SJSA1 (cell line): ENCODE measurements at places on chromosomes 12 and 14.

DNA sequence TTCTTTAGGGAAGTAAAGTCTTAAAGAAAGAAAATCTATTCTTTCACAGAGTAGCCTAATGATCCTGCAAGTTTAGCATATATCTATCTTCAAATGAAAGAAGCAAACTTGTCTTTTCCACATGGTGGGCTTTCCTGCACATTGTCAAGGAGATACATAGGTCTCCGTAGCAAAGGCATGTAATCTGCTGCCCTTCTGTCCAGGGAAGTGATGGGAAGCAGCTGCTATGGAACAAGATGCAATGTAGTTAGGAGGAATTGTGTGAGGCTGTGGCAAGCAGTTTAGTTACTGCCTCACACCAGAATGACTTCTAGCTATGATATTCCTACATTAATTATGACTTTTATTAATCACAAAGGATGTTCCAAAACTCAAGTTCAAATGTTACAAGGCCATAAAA lies 174.4 kb downstream of the PDZRN4 start:
- DNase-seq: no peak

GRCh38 chr12:9909724-9910123 lies 22.4 kb downstream of the CLEC2A start:
- no peak for DNase-seq

DNA sequence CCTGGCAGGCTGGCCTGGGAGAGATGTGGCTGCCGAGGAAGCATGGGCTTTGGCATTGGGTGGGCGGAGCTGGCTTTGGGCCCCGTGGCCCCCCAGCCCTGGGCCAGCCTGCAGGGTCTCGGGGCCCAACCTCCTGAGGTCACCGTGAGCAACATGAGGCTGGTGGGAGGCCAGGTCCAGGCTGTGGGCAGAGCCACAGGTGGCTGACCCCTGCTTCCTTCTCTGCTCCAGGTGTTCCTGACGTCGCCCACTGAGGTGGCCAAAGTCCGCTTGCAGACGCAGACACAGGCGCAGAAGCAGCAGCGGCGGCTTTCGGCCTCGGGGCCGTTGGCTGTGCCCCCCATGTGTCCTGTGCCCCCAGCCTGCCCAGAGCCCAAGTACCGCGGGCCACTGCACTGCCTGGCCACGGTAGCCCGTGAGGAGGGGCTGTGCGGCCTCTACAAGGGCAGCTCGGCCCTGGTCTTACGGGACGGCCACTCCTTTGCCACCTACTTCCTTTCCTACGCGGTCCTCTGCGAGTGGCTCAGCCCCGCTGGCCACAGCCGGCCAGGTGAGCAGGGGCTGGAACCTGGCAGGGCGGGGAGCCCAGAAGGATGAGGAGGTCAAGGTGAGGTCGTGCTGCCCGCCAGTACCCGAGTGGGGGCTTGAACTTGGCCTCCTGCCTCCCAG lies 5.5 kb downstream of the SLC25A47 start:
- no peak for DNase-seq

DNA sequence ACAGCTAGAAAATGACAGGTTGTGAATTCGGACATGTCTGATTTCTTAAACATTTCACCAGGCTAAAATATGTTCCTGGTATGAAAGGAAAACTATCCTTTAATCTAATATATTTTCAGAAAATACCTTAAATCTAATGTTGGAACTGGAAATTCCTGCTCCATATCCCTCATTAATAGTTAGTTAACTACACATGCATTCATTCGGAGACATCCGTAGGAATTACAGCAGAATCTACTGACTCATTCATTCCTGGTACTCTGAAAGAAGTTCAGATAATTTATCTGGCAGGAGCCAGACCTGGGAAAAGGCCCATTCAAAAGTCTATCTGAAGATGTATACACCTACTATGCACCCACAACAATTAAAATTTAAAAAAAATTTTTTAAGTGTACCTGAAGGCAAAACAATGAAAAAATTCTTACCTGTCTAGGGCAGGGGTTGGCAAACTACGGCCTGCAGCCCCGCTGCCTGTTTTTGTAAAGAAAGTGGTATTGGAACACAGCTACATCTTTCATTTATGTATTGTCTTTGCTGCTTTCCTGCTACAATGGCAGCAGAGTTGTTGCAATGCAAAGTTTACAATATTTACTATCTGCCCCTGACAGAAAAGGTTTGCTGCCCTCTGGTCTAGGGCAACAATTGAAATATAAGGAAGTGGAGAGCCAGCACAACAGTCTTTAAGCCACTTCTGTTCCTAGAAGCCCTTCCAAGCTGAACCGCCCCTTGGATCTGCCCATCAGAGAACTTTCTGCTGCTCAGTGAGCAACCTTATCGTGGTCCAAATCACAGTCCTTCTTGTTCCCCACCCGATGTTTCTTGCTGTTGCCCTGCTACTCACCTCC lies 17.9 kb upstream of the NFYB start:
- no peak for DNase-seq

DNA sequence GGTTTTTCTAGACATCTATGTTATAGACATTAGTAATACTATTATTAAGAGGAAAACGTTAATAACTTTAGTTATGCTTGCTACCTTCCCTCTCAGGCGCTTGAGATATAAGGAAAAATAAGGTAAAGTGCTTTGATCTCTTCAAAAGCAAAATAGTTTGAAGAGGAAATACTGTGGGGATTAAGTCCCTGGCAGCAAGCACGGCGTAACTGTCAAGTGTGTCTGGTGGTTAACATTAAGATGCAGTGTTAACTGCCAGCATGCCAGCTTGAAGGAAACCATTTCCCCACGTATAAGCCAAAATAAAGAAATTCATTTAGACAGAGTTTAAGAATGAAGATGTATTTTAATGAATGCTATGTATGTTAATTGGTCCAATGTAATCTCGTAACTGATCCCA lies 31.8 kb downstream of the PELI2 start:
- DNase-seq: no peak

DNA sequence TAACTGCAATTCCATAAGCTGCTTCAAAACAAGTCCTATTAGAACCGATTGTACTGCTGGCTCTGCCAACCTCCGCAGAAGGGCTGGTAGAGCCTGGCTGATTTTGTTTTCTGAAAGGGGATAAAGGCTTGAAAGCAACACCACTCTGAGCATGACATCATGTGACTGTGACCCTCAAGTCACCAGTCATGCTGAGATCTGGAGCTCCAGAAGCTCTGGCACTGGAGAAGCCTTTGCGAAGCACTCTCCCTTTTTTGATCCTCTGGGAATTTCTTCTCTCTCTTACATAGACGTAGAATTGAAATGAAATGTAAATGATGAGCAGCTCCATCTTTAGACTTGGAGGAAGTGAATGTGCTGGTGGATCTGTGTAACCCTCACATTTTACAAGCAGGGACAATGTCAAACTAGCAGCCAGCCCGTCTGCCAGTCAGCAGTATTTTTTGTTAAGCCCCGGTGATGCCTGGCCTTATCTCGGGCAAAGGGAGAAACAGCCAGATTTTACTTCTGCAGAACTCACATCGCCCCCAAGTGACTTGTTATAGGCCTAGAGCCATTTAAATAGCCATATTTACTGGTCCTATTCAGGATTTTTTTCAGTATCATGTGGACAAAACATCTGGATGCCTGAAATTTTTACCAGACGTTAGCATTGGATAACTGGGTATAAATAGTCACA lies 112.1 kb upstream of the NPAS3 start:
- no peak for DNase-seq

- no peak for DNase-seq
Measured at GRCh38 chr12:127233016-127233415, 1034.0 kb upstream of the TMEM132C start.

GRCh38 chr12:113470871-113471618 lies 626 bp downstream of the LHX5 start:
- DNase-seq: no peak

DNA sequence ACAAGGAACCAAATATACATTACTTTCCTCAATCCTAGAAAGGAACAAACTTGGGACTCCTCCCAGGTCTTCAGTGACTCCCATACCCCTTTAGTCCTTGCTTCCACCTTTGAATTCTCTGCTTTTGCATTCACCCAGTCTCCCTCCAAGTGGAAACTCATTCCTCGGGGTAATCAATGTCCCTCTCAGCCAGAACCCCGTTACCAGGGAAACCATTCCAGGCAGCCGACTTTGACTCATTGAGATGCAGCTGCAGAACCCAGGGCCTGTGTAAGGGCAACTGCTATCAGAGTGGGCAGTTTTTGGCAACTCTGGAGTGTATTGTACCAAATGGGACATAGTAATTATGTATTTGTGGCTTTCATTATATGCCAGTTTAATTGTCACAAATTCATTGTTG lies 186.2 kb downstream of the NRXN3 start:
- DNase-seq: no peak

GRCh38 chr12:109637348-109637747 lies 63.8 kb downstream of the MVK start:
- DNase-seq: no peak

DNA sequence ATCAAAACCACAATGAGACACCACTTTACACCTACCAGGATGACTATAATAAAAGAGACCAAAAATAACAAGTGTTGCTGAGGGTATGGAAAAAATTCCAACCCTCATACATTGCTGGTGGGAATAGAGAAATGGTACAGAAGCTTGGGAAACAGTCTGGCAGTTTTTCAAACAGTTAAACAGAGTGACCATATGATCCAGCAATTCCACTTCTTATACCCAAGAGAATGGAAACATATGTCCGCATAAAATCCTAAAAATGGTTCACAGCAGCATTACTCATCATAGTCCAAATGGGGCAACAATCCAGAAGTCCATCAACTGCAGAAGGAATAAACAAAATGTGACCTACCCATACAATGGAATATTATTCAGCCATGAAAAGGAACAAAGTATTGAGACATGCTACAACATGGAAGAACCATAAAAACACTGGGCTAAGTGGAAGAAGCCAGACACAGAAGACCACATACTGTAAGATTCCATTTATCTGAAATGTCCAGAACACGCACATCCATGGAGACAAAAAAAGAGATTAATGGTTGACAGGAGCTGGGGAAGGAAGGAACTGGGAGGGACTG lies 44.5 kb downstream of the CHGA start:
- DNase-seq: no peak

- no peak for DNase-seq
Measured at GRCh38 chr12:68647507-68647906, 36.8 kb downstream of the RAP1B start.

DNA sequence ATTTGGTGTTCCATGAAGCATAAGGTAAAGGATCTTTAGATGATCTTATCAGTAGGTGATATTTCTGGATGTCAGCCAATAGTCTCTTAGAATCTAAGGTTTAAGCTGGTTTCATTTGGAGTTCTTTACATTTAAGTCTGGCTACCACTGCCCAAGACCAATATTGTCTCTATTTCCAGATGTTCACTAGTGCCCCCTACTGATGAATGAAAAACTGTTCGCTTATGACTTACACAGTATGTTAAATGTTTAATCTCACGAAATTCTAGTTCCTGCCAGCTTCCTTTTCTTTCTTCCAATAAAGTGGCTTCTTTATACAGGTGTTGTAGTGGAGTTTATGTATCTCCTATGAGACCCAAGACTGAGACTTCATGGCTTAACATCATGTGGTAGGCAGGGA lies 31.8 kb upstream of the MIS18BP1 start:
- DNase-seq: no peak

DNA sequence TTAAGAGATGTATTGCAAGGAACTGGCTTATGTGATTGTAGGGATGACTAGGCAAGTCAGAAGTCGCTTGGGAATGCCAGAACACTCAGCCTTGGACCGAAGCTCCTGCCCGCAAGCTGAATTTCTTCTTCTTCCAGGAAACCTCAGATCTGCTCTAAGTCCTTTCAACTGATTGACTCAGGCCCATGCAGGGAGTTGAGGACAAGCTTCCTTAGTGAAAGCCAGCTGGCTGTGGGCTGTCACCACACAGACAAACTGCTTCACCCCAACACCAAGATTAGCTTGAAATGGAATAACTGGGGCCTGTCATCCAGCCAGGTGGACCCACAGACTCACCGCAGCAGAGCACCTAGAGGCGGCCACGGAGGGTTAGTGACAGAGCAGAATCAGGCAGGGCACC lies 24.7 kb downstream of the BDKRB2 start:
- DNase-seq: no peak
